ENCODE measurements at places on chromosomes 3 and 15.

DNA sequence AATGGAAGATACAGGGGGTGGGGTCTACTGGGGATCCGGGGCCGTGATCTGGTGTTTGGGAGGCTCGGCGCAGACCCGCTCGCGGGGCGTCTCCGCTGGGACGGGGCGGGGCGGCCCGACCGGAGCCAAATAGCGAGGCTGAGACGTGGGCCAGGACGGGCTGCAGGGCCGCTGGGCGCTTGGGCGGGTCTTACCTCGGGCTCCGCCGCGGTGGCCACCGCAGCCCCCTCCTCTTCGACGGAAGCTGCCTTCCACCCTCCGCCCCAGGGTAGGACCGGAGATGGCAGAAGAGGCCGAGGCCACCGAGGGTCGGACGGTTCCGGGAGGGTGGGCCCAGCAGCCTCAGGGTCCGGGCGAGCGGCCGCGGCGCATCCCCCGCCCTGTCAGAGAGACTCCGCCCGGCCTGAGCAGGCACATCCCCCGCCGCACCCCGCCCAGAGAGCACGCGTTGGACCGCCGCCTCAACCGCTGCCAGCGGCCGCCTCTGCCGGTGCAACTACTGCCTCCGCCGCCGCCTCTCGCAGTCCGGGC, 399 bp downstream of the MYO9A start:
- DNase-seq = peak; percentile 92

DNA sequence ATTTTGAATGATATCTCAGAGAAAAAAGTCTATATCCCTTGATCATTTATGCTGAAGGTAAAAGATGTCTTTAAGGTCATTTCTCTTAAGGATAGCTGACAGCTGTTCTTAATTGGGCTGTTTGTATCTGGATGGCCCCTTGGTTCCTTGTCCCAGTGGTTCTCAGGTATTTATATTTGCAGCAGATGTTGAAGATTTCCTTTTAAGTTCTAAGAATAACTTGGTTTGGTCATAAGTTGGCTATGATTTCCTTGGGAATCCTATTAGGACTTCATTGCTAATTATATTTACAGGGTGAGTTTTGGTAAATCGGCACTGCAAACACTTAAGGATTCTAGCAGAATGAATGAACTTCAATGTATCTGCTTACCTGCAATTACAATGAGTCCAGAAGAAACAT, 460.4 kb upstream of the SGO1 start:
- DNase-seq = no peak

DNA sequence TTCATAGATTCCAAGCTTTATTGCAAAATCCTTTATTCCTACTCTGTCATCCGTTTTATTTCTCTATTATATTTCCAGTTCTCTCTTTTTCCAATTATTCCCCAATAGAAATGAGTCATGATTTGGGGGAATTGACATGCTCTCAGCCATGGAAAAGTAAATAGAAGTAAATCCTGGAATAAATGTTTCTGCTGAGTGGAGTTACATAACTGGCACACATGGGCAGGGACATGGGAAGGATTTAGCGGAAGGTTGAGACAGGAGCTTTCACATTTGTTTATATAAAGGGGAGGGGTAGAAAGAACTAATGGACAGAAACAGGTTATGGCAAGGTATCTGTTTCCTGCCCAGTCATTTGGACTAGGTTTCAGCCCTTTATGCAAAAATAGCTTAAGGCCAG, 221.6 kb downstream of the PLOD2 start:
- no peak for DNase-seq

DNA sequence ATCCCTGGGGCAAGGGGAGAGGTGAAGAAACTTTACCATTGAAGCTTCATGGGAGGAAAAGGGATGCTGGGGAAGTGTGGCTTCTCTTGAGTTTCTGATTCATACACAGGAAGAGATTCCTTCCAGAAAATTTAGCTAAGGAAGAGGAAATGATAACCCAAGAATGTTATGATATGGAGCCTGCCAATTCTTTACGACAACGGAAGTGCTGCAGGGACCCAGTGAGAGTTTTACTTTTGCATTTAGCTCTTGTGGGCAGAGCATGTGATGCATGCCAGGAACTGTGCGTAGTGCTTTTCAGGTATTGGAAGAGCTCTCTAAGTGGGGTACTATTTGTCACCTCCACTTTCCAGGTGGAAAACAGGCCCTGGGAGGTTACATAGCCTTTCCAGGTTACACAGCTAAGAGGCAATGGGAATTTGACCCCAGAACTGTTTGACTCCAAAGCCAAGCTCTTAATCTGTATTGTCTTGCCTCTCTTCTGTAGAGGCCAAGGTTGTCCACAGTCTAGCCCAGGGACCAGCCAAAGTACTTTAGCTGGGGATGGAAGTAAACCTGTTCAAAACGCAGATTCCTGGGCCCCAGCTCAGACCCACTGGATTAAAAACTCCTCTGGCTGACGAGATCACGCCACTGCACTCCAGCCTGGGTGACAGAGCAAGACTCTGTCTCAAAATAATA, 23.0 kb downstream of the CMTM7 start:
- DNase-seq = no peak

GRCh38 chr3:37944391-37944842, 46.2 kb upstream of the VILL start:
- DNase-seq = no peak

DNA sequence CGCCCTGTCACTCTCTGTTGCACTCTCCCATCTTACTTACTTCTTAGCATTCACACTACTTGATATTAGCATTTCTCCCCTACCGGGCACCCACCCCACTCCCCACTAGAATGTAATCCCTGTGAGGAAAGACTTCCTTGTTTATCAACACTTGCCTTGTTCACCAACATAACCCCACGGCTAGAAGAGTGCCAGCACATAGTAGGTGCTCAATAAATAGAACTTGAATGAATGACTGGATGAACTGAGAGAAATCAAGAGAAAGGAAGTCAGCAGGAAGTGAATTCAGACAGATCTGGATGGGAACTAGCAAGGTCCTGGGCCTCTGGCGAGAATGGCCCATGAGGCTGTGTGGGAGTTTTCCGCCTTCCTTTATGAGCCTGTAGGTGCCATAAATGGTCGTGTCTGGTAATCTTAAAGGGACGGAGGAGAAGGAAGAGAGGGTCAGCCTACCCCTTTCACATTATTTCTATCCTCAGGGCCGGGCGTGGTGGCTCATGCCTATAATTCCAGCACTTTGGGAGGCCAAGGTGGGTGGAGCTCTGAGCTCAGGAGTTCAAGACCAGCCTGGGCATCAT, 42.4 kb upstream of the HERC1 start:
- peak; percentile 18 for DNase-seq

DNA sequence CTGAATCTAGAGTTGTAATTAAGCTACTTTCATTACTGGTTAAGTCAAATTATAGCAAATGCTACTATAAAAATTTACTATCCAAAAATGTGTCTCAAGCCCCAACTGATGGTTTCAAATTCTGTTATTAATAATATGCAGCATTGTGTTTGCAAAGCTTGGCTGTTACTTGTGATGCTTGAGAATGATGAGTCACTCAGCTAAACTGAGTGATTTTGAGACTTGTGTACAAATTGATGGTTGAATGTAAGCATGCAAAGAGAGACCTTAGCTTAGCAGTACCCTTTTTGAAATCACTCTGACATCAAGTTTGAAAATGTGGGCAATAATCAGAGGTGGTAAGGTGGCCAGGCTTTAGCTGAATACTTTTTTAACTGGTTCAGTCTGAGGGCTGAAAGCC, 27.6 kb downstream of the OPA1 start:
- DNase-seq = no peak

DNA sequence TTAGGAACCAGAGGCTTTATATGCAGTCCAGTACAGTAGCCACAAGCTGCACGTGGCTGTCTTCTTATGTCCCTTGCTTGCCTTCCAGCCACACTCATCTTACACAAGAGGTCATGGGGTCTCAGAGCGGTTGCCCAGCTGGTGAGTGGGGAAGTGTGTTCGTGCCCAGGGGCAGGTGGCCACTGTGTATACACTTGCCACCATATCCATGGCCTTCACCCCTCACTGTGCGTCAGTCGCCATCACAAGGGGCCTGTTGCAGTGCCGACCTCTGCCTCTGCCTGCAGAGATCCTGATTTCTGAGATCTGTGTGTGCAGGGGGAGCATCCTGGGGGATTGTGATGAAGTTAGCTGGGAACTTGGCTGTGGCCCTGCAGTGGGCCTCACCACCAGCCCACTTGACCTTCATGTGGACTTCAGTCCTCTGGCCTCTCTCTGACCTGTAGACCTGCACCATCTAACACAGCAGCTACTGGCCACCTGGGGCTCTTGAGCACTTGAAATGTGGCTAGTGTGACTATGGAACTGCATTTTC, 43.1 kb upstream of the SACM1L start:
- no peak for DNase-seq

GRCh38 chr3:39147711-39148434, 5.5 kb downstream of the CSRNP1 start:
- DNase-seq = peak; percentile 72
